ENCODE measurements at places on chromosomes 6 and 20.

GRCh38 chr20:50320901-50321796, 130.5 kb downstream of the CEBPB start:
- DNase-seq = peak; percentile 97

- no peak for DNase-seq
Measured at GRCh38 chr6:131916847-131917246, 34.3 kb downstream of the CCN2 start.

- no peak for DNase-seq
Measured at GRCh38 chr20:50447102-50447804, 62.9 kb upstream of the PTPN1 start.

- DNase-seq = no peak
Measured at GRCh38 chr6:38354905-38355304, 284.8 kb downstream of the BTBD9 start.

DNA sequence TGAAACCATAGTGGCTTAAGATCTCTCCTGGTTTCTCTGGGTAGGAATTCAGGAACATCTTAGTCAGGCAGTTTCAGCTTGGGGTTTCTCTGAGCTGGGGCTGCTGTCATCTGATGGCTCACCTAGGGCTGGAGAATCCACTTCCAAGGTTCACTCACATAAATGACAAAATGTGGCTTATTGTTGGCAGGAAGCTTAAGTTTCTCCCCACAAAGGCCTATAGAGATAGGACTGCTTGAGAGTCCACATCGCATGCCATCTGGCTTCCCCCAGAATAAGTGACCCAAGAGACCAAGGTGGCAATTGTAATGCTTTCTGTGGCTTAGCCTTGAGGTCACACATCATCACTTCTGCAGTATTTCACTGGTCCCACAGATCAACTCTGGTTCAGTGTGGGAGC, 131.4 kb downstream of the EDN1 start:
- no peak for DNase-seq

- DNase-seq = no peak
Measured at GRCh38 chr20:5680192-5680591, 70.0 kb upstream of the SHLD1 start.

- DNase-seq = no peak
Measured at GRCh38 chr20:19583532-19584175, 174.4 kb upstream of the RIN2 start.

GRCh38 chr6:160272707-160273106, 14.1 kb upstream of the SLC22A2 start:
- DNase-seq = no peak

- no peak for DNase-seq
Measured at GRCh38 chr20:3744806-3745685, 12.6 kb downstream of the HSPA12B start.

DNA sequence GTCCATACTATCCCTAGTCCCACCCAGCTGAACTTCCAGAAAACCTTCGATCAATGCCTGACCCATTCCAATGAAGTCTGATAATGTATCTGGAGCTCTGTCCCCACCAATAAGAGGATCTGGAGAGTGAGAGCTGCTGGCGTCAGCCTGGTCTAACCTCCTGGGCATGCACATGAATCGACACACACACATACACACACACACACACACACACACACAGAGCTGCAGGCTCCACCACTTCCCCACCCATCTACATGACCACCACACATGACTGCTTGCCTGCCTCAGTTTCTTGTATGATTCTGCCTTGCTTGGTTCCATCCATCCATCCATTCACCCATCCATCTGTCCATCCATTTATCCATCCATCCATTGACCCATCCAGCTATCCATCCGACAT, 60.8 kb downstream of the FAXC start:
- DNase-seq = no peak

GRCh38 chr6:23243854-23244253, 674.5 kb downstream of the HDGFL1 start:
- DNase-seq = no peak

GRCh38 chr20:62566771-62567170, 75.5 kb upstream of the SLCO4A1 start:
- DNase-seq = no peak
